ENCODE measurements at places on chromosomes 6 and 20.

GRCh38 chr6:53986165-53986720 is 125.0 kb upstream of the MLIP start:
- DNase-seq, result peak; percentile 52

- DNase-seq, result peak; percentile 6
These were observed 57.6 kb downstream of the IMPG1 start for GRCh38 chr6:76014626-76015530.

- no peak for DNase-seq
These were observed 76.2 kb downstream of the NINL start for GRCh38 chr20:25509084-25509483.

DNA sequence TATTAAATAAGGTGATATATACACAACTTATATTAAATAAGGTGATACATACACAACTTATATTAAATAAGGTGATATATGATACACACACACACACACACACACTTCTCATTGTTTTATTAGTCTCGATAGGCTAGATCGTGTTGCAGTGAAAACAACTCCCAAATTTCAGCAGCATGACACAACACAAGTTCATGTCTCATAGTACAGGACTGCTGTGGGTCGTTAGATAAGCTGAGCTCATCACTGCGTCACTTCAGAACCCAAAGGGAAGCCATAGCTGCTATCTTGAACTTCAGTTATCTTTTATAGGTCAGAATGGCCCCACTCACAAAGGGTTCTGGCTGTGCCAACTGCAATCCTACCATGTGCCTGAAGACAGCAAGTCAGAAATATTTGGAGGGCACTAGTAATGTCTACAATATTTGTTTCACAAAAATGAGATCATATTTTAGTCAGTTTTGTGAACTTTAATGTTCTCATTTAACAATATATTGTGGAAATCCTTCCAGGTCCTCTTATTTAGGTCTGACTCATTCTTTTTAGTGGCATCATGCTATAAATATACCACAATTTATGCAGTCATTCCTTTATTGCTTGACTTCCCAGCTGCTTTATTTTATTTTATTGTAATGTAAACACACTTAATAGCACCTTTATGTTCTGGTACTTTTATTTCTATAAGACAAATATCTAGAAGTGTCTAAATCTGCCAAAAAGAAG is 290.2 kb downstream of the PHACTR1 start:
- DNase-seq, result no peak

GRCh38 chr6:163793011-163793983 is 378.8 kb downstream of the QKI start:
- DNase-seq, result no peak

- DNase-seq, result no peak
These were observed 43.9 kb upstream of the FABP7 start for GRCh38 chr6:122735582-122735981.

- DNase-seq, result peak; percentile 89
These were observed 33.0 kb downstream of the RREB1 start for GRCh38 chr6:7140631-7141378.

GRCh38 chr20:58566981-58567380 is 51.8 kb upstream of the APCDD1L start:
- DNase-seq, result no peak

Measured in nephron progenitor cell (in vitro differentiated cells).